Body of pancreas (tissue), 4 donors: ENCODE measurements at places on chromosomes 1 and 21. TPM values are rescaled to one million over a fixed set of nuclear protein-coding genes. Genes with fewer than 3 reads are reported as not detected.

TFAP2E gene
- total RNA-seq = not detected

ZBTB8A gene
- total RNA-seq = 3.9 TPM

HLX gene
- total RNA-seq = 1.6 TPM

KRTAP21-2 gene
- not detected for total RNA-seq

ABCA4 gene
- under 0.01 TPM for total RNA-seq

RAB42 gene
- total RNA-seq = 2.9 TPM

GCSAML gene
- 0.66 TPM for total RNA-seq

CELA3B gene
- 12,815 TPM for total RNA-seq

TDRD5 gene
- total RNA-seq = not detected

RAP1GAP gene
- 104 TPM for total RNA-seq

PINK1 gene
- total RNA-seq = 40.9 TPM

NID1 gene
- total RNA-seq = 28.5 TPM

CAMK2N1 gene
- total RNA-seq = 5.3 TPM

SELP gene
- 2.9 TPM for total RNA-seq

XCL2 gene
- total RNA-seq = not detected

TSPAN1 gene
- total RNA-seq = 0.66 TPM

VWA5B1 gene
- total RNA-seq = not detected

LCE1E gene
- total RNA-seq = not detected

KCNQ4 gene
- 4.0 TPM for total RNA-seq

CELA3A gene
- total RNA-seq = 51,622 TPM

FAM72C gene
- total RNA-seq = 0.52 TPM

CDCA8 gene
- not detected for total RNA-seq

S100A4 gene
- total RNA-seq = 81.7 TPM

OVAAL gene
- total RNA-seq = not detected

GBP6 gene
- total RNA-seq = not detected

WLS gene
- total RNA-seq = 39.6 TPM

LCA5L gene
- total RNA-seq = 1.3 TPM

NCAM2 gene
- total RNA-seq = under 0.01 TPM

MCM3AP gene
- 52.7 TPM for total RNA-seq

IFI6 gene
- total RNA-seq = 54.0 TPM

SLC1A7 gene
- not detected for total RNA-seq

MROH9 gene
- not detected for total RNA-seq

FCAMR gene
- total RNA-seq = not detected

KCNA3 gene
- total RNA-seq = 2.3 TPM

SYTL1 gene
- total RNA-seq = 107 TPM

ACTL8 gene
- total RNA-seq = not detected
